Right lobe of liver (tissue), 6 donors: ENCODE measurements at places on chromosomes 4 and X. TPM values are rescaled to one million over a fixed set of nuclear protein-coding genes. Genes with fewer than 3 reads are reported as not detected.

SSX4B gene
- not detected for total RNA-seq

FGB gene
- 11,692 TPM for total RNA-seq

BTC gene
- total RNA-seq, result 0.43 TPM

MAP3K15 gene
- not detected for total RNA-seq

LRPAP1 gene
- 87.8 TPM for total RNA-seq

CFAP47 gene
- total RNA-seq, result not detected

USP11 gene
- 14.7 TPM for total RNA-seq

TMEM271 gene
- not detected for total RNA-seq

IRF2 gene
- 29.0 TPM for total RNA-seq

TEX13D gene
- total RNA-seq, result not detected

DKK2 gene
- total RNA-seq, result not detected

EGFL6 gene
- total RNA-seq, result not detected

SPATA18 gene
- total RNA-seq, result 1.6 TPM
